ENCODE measurements at places on chromosomes 2 and 18. TPM values are rescaled to one million over a fixed set of nuclear protein-coding genes. Genes with fewer than 3 reads are reported as not detected.

DNA sequence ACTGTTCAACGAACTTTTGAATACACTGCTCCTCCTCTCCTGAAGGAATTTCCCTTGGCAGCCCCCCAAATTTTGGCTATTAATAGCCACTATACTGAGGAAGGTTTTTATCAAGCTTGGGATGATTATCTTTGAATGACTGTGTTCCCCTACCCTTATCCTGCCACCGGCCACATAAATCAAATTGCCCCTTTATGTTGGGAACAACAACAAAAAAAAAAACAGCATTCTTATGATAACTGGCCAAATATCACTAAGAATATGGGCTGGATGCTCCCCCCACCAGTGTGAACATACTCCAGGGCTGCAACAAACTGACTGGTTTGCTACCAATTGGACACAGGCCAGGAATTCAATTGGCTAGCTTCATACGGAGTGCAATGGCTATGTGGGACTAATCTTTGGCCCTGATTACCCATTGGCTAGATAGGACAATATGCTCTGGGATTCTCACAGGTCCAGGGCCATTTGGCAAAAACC, 20.6 kb downstream of the DUSP11 start:
- no peak for DNase-seq

The PSMA8 gene
- not detected for total RNA-seq

The FAM237A gene
- total RNA-seq: not detected

DNA sequence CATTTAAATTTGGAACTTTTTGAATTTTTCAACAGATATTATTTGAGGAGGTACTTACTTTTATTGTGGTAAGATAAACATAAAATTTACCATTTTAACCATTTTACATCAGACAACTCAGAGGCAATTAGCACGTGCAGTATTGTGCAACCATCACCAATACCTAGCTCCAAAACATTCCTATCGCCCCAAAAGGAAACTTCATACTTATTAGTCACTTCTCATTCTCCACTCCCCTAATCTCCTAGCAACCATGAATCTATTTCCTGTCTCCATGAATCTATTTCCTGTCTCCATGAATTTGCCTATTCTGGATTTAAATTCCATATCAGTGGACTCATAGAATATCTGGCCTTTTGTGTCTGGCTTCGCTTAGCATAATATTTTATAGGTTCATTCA, 69.9 kb upstream of the FAM136A start:
- DNase-seq: no peak

DNA sequence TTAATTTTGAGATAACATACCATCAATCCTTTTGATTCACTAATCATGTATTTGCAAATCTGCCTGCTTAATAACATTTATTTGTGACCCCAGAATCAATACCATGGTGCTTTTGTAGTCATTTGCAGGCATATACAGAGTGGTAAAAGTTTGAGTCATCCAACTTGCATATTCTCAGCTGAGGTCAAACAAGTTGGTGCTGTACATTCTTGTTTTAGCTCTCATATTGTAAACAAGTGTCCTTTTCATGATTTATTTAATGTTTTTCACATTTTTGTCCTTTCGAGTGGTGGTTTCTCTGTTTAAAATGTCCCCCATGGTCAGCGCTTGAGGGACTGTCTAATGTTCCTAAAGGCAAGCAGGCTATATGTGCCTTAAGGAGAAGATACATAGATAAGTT, 17.5 kb downstream of the RAB27B start:
- no peak for DNase-seq

The IDH1 gene
- 488 TPM for total RNA-seq

GRCh38 chr2:72846171-72847095, 20.6 kb upstream of the EXOC6B start:
- DNase-seq: no peak
